ENCODE measurements at places on chromosomes 13 and 19.

DNA sequence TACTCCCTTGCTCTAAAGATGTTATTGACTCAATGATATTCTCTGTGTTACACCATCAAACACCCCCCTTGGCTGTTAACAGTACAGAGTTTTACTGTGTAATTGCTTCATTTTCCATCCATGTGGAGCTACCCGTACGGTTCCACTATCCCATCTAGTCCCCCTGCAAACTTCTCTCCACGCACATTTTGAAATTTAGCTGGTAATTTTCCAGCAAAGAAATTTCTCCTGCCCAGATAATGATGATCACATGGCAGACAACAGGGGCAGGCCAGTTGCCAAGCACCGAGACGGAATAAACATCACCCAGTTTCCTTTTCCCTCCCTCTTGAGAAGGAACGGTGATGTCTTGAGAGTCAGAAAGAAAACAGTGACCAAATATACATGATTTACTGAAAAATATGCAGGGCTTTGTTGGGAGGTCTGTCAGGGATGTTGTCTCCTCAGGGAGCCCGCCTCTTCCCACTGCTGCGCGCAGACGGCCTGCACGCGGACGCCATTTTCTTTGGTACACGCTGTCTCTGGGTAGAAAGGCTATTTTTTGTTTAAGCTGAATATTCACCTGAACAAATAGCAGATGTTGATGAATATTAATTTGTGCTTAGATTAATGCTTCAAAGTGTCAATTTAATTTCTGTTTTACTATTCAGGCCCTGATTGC, 109.9 kb downstream of the OLFM4 start:
- DNase-seq = no peak

DNA sequence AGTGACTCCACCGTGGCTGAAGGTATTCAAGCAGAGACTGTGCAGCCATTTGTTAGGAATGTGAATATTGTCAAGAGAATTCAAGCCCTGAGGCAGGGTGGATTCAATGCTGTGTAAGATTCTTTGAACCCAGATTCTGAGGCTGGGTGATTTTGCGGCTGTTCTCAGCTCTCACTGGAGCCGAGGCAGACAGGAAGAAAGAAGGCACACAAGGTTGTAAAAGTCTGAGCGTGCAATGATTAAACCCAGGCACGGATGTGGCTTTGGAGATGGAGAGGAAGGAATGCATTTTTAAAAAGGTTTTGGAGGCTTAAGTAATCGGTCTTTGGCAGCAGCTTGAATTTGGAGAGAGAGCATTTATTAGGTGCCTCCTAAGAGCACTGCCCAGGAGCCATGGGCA, 187.9 kb downstream of the KATNAL1 start:
- DNase-seq = no peak

GRCh38 chr13:44151474-44151873, 222.2 kb upstream of the SERP2 start:
- DNase-seq = no peak

- DNase-seq = no peak
These were observed 234.9 kb downstream of the TUBA3C start for GRCh38 chr13:18946738-18947137.

GRCh38 chr19:50893047-50893736, 18.0 kb downstream of the KLK4 start:
- no peak for DNase-seq

DNA sequence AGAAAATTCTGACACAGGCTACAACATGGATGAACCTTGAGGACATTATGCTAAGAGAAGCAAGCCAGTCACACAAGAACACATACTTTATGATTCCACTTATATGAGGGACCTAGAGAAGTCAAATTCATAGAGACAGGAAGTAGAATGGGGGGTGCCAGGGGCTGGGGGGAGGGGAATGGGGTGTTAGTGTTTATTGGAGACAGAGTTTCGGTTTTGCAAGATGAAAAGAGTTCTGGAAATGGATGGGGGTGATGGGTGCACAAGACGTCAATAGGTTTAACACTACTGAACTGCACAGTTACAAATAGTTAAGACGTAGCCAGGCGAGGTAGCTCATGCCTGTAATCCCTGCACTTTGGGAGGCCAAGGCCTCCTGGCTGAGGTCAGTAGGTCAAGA, 3.5 kb upstream of the ZNF787 start:
- DNase-seq = no peak

DNA sequence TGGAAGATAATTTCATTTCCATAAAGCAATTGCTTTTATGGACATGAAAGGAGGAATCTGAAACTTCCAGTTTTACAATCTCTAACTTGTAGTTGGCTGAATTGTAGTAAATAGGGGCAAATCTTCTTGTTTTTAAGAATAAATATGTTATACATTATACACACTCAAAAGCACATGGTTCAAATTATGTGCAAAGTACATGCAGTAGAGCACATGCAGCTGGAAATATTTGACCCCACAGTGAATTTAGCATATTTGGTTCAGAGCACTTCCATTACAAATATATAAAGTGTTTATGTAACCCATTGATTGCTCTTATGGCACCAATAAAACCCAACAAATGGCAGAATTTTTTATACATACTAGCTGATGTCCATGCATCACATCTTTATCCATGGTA, 180.5 kb downstream of the IRS2 start:
- no peak for DNase-seq

- DNase-seq = no peak
These were observed 531.9 kb downstream of the KLF12 start for GRCh38 chr13:73602295-73602694.

DNA sequence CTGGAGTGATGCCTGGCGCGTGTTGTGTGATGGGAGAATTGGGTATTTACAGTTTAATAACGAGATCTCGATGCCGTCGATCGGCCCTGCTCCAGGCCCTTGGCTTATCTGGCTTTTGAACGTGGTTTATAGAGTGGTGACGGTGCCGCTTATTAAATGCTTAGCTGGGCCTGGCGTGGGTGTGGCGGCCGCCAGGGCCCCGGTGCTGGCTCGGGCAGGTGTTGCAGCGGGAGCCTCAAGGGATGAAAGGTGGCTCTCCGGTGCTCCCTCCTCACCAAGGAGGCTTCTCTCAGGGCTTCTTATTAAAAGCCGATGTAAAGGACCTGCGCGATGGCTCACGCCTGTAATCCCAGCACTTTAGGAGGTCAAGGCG, 173.8 kb downstream of the KDM4B start:
- DNase-seq = no peak

DNA sequence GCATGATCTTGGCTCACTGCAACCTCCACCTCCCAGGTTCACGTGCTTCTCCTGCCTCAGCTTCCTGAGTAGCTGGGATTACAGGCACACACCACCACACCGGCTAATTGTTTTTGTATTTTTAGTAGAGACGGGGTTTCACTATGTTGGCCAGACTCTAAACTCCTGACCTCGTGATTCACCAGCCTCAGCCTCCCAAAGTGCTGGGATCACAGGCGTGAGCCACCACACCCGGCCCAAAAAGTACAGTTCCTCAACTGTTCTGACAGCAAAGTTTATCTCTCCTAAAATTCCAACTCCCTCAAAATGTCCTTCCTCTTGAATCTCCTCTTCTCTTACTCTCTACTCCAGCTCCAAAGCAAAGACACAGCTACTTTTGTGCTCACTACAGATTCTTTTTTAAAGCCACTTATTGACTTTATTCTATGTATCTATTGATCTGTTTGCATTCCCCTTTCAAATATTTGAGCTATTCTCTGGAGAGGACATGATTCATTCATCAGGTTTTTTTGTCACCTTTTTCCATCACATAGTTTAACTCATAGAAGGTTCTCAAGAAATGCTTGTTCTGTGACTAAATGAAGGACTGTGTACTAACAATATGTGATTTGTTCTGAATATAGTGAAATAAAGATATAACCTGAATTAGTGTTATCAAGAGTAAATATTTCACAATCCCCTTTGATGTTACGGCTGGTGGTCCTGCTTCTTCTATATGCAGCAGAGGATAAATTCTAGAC, 142.2 kb downstream of the TBC1D4 start:
- DNase-seq = no peak

- no peak for DNase-seq
These were observed 25.7 kb upstream of the FREM2 start for GRCh38 chr13:38661010-38661675.

GRCh38 chr13:43510956-43511901, 275.5 kb downstream of the ENOX1 start:
- no peak for DNase-seq

- peak; percentile 29 for DNase-seq
These were observed 13.8 kb upstream of the EHD2 start for GRCh38 chr19:47699360-47699917.

DNA sequence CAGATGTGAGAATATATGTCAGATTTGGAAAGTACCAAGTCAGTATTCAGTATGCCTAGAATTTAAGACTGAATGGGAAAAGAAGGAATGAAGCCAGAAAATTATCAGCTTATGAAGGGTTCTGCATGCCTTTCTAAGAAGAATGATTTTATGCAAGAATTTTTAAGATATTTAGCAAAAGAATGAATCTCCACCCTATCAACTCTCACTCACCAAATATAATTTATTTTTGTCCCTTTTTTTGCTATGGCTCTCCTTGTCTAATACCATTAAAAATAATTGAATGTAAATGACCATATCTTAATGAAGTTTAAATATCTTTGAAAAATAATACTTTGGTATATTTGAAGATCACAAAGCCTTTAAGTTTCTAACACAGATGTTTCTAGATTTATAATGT, 612.7 kb upstream of the GPC6 start:
- DNase-seq = no peak

DNA sequence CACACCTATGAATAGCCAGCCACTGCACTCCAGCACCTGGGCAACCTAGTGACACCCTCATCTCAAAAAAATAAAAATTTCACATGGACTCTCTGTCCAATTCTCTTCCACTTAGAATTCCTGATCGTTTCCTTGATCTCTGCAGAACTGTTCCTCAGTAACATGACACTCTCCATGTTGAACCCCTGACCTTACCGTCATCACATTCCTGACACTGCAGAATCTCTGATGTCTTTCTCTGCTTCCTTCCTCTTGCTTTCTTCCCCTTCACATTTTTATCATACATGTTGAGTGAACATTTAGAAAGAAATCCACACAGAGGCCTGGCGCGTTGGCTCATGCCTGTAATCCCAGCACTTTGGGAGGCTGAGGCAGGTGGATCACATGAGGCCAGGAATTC, 15.0 kb downstream of the ZNF114 start:
- DNase-seq = no peak

GRCh38 chr13:71922194-71922593, 55.2 kb upstream of the DACH1 start:
- DNase-seq = no peak

DNA sequence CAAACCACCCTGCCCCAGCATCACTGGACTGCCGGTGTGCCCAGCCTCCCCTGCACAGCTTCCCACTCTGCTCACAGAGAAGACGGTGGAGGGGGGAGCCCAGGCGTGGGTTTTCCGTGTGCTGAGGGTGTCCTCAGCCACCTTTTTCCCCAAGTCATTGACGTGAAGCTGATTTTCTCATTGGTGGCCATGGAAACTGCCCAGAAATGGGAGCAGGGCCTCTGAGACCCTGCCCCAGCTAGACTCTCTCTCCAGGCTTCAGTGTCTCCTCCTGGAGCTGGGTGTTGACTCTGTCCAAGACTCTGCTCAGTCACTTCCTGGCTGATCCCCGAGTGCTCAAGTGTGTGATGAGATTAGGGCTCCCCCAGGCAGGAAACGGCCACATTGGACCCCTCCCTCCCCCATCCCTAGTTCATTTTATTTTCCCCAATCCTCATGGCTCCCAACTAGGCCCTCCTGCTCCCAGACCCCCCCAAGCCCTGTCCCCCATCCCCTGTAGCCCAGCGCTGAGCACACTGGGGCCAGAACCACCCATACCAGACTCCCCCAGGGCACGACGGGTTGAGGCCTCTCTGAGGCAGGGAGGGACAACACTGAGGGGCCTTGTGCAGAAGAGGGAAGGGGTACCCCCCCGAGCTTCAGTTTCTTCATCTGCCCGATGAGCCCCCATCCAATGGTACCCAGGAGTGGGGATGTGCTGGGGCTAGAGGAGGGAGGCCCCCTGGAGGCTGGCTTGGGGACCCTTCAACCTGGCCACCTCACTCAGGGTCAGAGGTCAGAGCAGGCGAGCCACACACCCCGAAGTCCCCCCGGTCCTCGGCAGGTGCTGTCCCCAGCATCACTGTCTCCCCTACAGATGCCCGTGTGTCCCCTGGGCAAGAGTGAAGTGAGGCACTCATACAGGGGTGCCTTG, 1.2 kb upstream of the F2RL3 start:
- no peak for DNase-seq

DNA sequence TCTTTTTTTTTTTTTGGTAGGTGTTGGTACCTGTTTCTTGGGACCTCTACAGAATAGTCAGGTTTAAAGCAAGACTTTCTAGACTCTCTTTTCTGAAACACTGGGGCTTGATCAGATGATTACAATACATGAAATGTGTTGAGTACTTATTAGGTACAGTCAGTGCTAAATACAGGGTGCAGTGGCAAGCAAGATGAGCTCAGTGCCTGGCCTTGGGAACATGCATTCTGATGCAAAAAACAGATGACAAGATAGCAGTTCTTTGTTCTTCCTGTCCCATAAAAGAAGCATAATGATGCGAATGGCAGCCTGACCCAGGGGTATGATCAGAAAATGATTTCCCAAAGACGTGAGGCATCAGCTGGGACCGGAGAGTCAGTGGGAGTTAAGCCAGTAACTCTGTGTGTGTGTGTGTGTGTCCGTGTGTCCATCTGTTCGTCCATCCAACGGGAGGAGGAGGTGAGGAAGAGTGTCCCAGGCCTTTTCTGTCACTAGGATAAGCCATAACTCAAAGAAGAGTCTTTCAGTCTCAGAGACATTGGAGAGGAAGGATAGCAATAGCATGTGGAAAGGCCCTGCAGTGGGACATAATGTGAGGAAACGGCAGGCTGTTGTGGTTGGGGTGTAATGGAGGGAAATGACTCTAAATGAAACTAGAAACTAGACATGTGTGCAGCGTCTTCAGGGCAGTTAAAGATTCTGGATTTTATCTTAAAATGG, 32.2 kb downstream of the SLAIN1 start:
- no peak for DNase-seq

- no peak for DNase-seq
These were observed 193.1 kb downstream of the ZNF486 start for GRCh38 chr19:20359933-20360720.

DNA sequence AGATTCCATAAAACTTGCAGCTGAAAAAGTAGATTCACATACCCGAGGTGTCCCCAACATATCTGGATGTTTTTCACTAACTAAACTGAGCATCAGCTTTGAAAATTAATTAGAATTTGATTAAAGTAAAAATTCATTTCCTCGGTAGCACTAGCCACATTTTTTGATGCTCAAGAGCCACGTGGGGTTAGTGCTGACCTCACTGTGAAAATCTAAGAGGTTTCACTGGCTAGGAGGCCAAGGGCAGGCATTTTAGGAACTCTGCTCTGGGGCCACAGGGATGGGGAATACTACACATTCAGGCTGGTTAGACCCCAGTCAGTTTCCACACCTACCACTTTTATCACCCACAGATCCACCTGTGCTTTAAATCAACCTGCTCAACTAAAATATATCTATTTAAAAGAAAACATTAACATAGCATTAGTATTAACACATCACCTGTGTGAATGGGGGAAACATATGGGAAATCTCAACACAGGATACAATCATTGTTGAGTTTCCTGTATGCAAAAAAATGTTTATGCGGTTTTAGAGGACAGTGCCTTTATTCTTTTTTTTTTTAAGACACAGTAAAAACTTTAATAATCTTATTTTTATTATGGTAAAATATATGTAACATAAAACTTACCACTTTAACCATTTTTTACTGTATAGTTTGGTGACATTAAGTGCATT, 45.5 kb downstream of the BRD4 start:
- no peak for DNase-seq

- no peak for DNase-seq
These were observed 2.3 kb downstream of the SPPL2B start for GRCh38 chr19:2330632-2331284.
